Inflammatory macrophage treated with lipopolysaccharide for 1 hour (primary cell): ENCODE measurements at places on chromosomes 12 and 14.

- DNase-seq = no peak
Observed at GRCh38 chr12:53950789-53951576, 3.7 kb upstream of the HOXC12 start.

DNA sequence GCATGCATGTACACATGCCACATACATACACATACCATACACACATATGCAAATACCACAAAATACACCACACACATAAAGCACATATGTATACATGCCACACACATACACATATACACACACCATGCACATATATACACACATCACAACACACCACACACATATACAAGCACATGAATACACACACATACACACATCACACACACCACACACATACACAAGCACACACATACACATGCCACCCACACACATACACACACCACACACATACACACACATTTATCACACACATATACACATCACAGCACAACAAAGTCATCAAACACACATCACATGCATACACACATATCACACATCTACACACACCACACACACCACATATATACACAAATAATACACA is 1108.5 kb downstream of the GALC start:
- DNase-seq = no peak

GRCh38 chr12:113339540-113339939 is 4.6 kb upstream of the SLC8B1 start:
- no peak for DNase-seq

DNA sequence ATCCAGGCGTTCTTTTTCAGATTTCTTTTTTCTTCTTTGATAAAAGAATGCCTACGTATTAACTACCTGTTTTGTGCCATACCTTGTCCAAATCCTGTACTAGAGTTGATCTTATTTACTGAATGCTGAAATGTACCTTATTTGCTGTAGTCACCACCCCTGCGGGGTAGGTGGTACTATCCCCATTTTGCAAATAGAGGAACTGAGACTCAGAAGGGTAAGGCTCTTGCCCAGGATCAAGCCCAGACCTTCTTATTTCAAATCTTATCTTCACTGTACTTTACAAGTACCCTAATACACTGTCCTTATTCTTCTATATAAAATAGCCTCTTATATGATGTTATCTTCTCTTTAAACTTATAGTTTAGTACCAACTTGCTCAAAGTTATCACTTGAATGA is 206.5 kb downstream of the SLC41A2 start:
- DNase-seq = no peak

DNA sequence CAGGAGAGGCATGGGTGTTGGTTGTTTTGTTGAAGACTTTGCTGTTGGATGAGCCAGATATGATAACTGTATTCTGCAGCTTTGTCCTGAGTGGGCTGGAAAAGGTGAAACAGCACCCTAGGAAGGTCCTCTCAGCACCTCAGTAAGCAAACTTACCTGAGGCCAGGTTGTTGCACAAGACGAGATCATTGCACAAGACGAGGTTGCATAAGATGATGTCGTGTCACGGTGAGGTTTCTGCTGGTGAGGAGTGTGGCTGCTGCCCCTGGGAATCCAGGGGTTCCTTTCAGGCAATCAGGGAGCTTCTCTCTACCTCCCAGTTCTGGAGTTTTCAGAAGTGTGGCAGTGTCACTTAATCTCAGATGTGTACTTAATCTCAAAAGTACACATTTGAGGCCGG is 85.6 kb downstream of the GLT1D1 start:
- no peak for DNase-seq

- DNase-seq = no peak
Observed at GRCh38 chr12:26941215-26941594, 2.9 kb downstream of the FGFR1OP2 start.

GRCh38 chr12:118866346-118866745 is 115.0 kb upstream of the SRRM4 start:
- DNase-seq = no peak

- no peak for DNase-seq
Observed at GRCh38 chr14:22547948-22548750, 40.9 kb downstream of the DAD1 start.

DNA sequence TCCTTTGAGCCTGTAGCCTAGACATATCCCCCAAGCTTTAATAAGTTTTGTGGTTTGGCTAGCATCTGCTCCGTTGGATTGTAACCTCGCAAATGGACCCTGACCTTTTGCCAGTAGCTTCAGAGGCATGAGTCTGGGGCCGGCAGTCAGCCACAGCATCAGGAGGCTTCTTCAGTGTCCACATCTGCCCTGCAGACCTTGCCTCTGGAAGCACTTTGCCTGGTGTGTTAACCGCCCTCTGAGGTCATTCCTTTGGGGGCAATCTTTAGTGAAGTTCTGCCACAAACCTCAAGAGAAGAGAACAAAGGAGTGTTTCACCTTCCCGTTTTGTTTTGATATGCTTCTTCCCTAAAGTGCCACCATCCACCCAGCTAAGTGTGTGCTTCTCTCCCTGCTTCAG is 71.4 kb downstream of the GNS start:
- DNase-seq = no peak

DNA sequence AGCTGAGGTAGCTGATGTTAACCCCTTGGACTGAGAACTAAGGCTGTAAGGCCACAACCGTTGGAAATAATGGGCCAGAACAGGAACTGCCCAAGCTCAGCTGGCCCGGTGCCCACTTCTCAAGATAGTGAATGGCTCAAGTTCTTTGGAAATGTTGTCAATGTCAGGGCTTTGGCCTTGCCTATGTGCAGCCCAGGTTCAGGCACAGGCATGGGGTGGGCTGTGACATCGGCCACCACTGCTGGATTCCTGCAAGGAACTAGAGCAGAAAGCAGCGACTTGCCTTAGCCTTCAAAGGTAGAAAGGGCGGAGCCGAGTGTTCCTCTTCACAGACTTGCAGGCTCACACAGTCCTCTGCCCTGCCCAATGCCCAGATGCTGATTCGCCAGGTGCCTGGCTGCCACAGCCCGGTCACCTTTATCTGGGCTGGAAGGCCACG is 291.2 kb downstream of the ZFP36L1 start:
- DNase-seq = no peak

DNA sequence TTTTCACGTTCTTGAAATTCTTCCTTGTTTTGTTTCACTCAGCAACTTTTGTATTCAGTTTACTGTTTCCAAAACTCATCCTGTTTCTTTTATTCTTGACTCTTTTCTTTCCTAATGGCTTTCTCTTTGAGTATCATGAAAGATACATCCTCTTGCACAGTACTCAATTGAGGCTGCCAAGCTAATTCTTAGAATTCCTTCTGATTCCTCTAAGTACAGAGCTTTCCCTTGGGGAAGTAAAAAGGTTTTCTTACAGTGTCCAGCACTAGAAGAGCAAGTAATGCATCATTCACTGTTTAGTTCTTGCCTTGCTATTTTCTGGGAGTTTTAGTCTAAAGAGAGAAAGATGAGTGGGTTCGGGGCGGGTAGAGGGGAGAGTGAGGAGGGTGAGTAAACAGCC is 154.1 kb downstream of the NEDD1 start:
- no peak for DNase-seq

DNA sequence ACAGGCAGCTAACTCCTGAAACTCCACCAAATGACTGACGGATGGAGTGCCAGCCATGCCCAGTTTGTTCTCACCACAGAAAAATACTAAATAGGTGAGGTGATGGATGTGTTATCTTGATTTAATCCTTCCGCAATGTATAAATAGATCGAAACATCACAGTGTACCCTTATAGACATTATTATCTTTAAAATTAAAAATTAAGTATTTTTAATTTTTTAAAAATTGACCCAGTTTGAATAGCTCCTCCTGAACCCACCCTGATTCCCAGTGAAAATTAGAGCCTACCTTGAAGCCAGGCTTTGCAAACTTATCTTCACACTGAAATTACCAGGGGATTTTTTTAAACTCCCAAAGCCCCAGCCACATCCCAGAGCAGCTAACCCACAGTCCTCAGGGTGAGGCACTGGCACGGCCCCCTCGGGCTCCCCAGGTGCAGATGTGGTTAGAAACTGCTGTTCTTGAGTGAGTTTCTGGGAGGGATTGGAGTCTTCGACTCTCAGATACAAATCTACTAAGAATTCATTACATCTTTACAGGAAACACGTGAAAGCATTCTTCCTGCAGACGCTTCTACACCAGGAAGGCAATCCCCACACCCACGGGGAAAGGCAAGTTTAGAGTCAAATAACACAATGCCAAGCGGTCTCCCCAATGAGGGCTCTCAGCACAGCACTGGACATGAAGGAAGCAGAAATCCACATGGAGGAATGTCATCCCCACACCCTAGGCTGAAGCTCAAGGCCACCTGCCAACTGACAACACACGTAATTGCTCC is 126.4 kb downstream of the RIMBP2 start:
- DNase-seq = no peak

DNA sequence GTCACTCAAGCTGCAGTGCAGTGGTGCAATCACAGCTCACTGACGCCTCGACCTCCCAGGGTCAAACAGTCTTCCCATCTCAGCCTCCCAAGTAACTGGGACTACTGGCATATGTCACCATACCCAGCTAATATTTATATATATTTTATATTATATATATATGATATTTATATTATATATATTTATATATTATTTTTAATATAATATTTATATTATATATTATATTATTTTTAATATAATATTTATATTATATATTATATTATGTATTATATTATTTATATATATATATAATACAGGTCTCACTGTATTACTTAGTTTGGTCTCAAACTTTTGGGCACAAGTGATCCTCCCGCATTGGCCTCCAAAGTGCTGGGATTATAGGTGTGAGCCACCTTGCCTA is 9.4 kb downstream of the ZNF84 start:
- DNase-seq = no peak

DNA sequence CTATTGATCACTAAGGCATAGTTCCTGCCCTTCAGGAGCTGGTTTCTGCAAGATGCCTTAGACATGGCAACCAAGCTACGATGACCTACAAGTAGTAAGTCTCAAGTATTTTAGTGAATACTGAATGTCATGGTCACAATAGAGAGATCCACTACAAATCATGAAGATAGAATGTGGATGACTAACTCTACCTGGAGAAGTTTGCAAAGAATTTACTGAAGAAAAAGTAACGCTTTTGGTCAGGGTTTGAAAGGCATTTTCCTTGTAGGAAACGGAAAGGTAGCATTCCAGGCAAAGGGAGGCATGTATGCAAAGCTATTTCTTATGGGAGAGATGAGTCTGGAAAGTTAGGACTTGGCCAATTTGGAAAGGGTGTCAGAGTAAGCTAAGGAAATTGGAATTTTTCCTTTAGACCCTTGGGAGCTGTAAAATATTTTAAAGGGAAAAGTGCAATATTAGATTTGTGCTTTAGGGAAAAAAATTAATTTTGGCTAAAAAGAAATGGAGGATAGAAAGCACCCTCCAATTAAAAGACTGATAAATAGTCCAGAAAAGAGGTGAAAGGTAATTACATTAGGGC is 377.5 kb downstream of the EGLN3 start:
- DNase-seq = no peak

DNA sequence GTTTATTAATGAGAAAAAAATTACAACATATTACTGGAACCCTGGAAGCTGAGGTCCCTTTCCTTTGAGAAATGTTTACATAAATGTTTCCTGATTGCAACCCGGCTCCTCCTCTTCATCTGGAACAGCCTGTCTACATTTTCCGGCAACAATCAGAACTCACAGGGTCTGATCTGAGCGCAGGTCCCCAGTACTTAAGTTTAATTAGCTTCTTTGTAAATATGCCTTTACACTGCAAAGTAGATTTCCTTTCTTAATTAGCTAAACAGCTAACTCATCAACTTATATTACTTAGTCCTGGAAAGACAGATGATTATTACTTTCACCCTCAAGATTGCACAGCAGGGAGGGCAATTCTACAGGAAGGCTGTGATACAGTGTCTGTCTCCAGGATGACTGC is 213.0 kb downstream of the MON2 start:
- DNase-seq = no peak

DNA sequence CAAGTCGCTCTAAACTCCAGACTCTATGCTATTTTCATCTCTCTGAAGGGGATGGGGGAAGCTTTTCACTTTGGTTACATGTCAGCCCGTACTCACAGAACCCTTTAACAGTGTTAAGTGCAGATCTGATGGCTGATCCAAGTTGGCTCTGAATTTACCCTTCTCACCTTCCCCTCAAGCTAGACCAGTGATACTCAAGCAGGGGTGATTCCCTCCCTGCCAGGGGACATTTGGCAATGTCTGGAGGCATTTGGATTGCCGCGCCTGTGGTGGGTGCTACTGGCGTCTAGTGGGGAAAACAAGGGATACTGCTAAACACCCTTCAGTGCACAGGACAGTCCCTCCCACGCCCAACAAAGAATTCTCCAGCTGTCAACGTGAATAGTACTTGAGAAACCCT is 6.0 kb upstream of the TEX52 start:
- no peak for DNase-seq

DNA sequence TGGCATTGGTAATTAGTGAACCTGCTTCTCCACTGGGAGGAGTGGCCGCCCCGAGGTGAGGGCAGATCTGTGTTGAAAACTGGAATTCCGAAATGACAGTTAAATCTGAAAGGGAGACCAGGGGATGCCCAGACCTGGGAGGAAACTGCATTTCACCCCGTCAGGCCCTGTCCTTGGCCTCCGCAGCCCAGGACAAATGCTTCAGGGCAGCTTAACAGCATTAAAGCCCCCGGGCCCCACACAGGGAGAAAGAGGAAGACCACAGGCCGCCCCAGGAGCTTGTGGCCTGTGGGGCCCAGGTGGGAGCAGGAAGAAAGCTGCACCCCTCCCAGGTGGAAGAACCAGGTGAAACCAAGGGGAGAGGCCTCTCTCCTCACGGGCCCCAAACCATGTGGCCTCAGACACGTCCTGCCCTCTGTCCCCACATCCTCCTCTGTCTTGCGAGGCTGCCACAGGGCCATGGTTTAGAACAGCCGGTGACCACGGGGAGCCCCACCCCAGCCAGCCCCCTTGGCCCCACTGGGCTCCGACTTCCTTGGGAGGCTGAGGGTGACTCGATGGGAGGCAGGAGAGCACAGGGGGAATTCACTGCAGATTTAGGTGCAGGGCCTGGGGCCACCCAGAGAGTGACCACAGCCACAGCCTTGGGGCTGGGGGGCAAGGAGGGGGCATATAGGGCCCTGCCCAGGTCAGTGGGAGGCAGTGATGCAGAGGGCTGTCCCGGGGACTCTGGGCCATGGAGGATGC is 265.4 kb downstream of the ADGRD1 start:
- no peak for DNase-seq

- DNase-seq = no peak
Observed at GRCh38 chr14:63182968-63183367, 21.3 kb upstream of the RHOJ start.

- DNase-seq = no peak
Observed at GRCh38 chr12:71642264-71642663, 21.4 kb downstream of the ZFC3H1 start.

- peak; percentile 47 for DNase-seq
Observed at GRCh38 chr14:35215110-35215813, 76.9 kb upstream of the PSMA6 start.

DNA sequence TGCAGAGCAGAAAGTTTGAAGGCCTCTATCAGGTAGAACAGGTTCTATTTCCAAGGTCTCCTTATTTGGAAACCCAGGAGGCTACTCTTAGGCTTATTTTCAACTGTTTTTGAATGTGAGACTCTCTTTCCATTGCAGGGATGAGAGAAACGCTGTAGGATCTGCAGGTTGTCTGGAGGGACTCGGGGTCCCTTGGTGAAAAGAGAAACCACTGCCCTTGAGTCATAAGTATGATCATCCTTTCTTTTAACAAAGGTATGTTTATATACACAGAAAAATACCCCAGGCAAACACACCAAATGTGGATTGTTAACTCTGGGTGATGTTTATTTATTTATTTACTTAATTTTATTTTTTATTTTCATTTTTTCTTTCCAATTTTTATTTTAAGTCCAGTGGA is 57.8 kb upstream of the MAX start:
- DNase-seq = no peak

- DNase-seq = no peak
Observed at GRCh38 chr12:117294189-117294603, 67.2 kb downstream of the NOS1 start.
